GM19239 (cell line): ENCODE measurements at places on chromosomes 4 and X.

GRCh38 chr4:115042496-115042895, 70.9 kb downstream of the NDST4 start:
- no peak for DNase-seq

- no peak for DNase-seq
Measured at GRCh38 chr4:124590480-124590879, 122.1 kb downstream of the ANKRD50 start.

DNA sequence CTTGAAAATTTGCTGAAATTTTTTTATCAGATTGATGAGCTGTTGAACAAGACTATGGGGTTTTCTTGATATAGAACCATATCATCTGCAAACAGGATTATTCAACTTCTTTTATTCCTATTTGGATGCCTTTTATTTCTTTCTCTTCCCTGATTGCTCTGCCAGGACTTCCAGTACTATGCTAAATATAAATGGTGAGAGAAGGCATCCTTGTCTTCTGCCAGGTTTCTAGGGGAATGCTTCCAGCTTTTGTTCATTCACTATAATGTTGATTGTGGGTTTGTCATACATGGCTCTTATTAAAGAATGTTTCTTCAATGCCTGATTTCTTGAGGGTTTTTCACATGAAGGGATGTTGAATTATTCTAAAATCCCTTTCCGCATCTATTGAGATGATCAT, 1139.5 kb downstream of the FAM133A start:
- DNase-seq: no peak

DNA sequence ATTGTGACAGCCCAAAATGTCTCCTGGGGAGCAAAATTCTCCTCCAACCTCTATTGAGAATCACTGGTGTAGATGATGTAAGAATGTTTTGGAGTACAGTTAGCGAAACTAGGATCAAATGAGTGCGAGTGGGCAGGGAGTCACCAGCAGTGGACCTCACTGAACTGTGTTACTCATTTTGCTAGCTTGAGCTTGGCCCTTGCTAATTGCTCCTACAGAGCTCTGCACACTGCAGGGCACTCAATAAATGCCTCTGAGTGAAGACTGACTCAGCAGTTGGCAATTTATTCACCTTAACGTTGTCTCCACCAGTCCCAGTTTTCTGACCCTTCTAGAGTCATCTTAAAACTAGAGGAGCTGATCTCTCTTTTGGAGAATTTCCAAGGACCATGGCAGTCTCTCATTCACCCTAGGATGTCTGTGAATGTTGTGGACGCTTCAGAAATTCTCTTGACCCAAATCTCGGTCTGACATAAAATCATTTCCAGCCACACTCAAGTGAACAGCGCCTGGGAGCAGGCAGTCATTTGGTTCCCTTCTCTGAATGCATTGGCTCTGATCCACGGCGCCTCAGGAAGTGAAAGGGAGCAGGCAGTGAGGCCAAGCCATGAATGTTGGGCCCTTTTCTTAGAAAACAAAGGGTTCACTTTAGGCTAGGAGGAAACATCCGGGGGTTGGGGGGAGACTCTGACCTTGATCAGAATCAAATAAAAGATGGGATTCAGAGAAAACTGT, 148.1 kb downstream of the NWD2 start:
- no peak for DNase-seq

- DNase-seq: no peak
Measured at GRCh38 chr4:21454201-21454600, 494.4 kb downstream of the KCNIP4 start.

DNA sequence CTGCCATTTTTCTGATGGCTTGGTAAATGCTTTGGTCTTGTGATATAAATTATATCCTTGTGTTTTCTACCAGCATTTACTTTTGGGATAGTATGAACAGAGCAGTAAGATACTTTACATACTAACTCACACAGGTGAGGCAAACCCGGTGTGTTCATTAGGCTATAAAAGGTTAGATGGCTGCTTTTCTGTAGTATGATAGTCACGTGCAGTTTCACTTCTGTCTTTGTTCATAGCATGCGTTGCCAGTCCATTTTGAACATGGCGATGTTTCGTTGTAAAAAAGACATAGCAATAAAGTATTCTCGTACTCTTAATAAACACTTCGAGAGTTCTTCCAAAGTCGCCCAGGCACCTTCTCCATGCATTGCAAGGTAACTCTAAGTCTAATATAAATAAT, 88.4 kb downstream of the KLHL8 start:
- no peak for DNase-seq

DNA sequence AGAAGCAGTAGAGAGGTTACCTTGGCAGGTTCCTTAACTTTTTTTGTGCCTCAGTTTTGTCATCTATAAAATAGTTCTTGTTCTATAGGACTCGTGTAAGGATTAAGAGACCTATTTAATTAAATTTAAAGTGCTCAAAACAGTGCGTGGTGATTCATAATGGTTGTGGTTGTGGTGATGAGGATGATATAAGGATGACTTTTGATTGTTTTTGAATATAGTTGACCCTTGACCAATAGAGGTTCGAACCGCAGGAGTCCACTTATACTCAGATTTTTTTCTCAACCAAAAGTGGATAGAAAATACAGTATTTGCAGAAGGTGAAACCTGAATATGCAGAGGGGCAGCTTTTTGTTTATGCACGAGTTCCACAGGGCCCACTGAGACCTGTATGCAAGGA, 14.6 kb downstream of the SMAD1 start:
- DNase-seq: no peak

DNA sequence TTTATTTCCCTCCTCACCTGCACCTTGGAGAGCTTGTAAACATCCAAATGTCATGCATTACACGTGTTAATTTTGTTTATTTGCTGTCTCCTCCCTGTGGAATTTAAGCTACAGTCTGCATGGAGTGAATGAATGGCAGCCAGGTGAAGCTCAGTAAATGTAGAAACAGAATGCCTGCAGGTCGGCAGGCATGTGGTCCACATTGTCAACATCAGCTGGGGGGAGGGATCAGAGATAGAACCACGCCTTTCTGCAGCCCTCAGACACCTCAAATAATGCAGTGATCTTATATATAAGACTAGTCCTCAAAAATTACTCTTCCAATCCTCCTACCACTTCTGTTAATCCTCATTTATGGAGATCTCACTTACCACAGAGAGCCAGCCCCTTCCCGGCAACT, 131.2 kb upstream of the KIT start:
- no peak for DNase-seq

GRCh38 chr4:16893141-16893651, 5.2 kb downstream of the LDB2 start:
- no peak for DNase-seq

DNA sequence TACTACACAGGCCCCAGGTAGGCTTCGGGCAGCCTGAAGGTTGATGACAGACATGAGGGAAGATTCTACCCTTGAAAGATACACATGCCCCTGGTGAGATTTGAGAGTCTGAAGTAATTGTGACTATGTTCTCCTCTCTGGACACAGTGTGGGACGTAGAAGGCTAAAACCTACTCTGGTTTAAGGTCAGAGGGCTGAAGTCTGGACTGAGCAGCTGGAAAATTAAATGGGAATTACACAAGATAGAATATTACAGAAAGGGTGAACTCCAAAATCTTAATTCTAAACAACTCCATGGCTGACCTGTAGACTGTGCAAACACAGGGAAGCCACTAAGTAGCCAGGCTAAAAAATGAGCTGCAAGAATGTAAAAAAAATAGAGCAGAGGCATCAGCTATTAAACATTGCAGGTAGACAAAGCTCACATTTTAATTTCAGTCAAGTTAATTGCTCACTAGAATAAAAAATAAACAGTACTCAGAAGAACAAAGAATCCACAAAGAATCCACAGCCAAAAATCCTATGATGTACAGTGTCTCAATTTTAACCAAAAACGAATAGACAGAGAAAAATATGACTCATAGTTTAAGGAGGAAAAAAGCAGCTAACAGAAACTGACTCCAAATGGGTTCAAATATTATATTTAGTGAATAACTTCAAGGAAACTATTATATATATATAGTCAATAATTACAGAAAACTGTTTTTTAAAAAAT, 170.4 kb downstream of the PCDH18 start:
- no peak for DNase-seq

DNA sequence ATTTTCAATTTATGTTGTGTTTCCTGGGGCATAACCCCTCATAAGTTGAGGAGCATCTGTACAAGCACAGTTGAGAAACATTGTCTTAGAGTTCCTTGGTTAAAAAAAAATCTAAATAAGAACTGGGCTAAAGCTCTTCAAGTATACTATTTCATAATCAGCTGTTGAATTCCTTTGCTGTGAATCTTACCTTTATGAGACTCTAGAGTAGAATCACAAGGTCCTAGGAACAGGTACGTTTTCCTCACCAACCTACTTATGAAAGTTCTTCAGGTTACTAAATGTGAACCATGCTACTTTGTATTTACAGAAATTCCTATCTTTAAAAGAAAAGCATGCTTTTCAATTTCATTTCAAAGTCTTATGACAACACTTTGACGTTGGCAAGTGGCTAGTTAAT, 20.9 kb upstream of the SOD3 start:
- DNase-seq: no peak

- no peak for DNase-seq
Measured at GRCh38 chr4:154029171-154029570, 240.3 kb upstream of the SFRP2 start.

GRCh38 chr4:42315231-42315630, 82.1 kb upstream of the SHISA3 start:
- DNase-seq: no peak

GRCh38 chr4:154593868-154594267, 3.3 kb upstream of the FGA start:
- no peak for DNase-seq

GRCh38 chr4:75371915-75372314, 142.3 kb downstream of the RCHY1 start:
- no peak for DNase-seq

DNA sequence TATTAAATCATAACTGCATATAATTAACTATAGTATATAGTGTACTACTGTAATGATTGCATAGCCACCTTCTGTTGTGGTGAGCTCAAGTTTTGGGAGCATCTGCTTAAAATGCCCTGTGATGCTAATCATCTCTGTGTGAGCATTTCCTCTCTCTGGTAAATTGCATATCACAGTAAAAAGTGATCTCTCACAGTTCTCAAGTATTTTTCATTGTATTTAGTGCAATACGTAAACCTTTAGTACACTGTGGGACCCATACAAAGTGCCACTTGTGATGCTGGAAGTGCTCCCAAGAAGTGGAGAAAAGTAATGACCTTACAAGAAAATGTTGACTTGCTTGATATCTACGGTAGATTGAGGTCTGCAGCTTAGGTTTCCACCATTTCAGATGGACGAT, 82.0 kb downstream of the WWC2 start:
- no peak for DNase-seq

GRCh38 chr4:184190711-184191110, 27.0 kb downstream of the ENPP6 start:
- no peak for DNase-seq

GRCh38 chr4:104408878-104409277, 85.8 kb downstream of the CXXC4 start:
- no peak for DNase-seq

DNA sequence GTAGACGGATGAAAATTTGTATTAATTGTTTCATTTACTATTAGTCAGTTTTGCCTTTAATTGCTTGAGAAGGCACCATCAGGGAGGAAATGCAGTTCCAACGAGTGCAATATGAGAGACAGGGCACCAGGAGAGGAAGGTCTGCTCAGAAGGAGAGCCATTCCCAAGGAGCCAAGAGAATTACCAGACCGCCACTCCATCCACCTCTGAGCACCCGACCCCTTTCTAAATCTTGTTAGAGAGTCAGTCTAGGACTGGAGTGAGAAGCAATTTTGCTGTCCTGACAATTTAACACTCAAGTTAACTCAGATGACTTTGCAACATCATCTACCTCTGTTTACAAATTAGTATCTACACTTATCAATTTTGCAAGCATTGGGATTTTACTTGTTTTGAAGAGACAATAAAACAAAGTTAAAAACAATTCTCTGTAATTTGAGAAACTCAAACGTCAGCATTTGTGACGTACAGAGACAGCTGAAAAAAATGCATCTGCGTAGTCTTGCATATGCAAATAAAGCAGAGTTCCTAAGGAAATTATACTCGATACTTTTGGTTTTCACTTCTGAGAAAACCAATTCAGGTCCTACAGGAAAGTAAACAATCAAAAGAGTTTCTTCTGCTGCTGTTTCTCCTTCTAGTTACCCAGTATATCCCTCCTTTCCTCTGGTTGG, 1704.7 kb upstream of the TENM3 start:
- no peak for DNase-seq

DNA sequence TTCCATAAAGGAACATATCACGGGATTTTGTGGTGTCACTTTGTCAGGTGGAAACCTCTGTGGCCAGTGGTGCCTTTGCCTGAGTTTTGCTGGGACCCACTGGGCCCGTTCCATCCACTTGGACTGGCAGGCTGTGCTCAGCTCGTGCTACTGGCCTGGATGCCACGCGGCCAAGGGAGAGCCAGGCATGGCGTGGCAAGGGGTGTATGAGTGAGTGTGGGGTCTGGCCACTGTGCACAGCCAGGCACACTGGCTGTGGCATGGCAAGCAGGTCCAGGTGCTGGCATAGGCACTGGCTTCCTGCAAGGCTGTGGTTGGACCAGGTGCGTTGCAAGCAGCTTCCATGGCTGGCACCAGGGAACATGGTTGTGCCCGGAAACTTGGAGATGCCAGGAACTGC, 60.8 kb downstream of the TBCK start:
- DNase-seq: no peak

GRCh38 chrX:11837437-11837836, 79.4 kb downstream of the MSL3 start:
- DNase-seq: no peak

GRCh38 chr4:135236048-135236447, 1034.5 kb upstream of the PABPC4L start:
- no peak for DNase-seq

DNA sequence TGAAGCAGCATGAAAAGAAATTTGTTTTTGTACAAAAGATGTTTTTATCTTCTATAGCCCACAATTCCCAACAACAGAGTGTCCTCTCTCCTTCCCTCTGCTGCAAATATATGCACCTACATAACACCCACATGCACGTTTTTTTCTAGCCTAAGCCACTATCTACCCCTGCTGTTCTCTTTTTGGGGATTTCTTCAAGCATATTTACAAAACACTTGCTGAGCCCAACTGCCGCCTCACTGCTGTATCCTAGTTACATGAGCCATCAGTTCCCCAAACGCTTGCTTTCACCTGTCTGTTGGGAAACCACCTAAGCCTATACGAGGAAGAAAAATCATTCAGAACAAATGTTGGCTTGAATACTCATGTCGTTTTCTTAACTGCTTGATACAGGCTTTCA, 127.2 kb downstream of the CHRNA9 start:
- DNase-seq: no peak

DNA sequence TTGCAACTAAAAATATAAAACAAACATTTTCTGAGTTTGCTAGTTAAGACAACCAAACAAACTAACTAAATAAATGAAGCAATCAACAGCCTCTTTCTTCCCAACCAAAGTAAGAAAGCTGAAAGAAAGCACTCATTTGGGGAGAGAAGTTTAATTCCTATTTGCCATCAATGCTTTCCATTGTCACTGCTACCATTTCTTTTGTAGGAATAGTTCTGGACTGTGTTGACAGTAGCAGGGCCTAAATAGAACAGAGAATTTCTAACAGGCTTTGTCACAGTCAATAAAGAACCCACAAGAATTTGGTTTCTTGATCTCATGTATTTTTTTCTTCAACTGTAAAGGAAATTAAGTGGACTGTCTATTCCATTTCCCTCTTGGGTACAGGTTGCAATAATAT, 1886.4 kb upstream of the TENM3 start:
- no peak for DNase-seq
